ENCODE measurements at places on chromosomes 12 and 14.

GRCh38 chr12:112979041-112979680 is 842 bp downstream of the OAS2 start:
- DNase-seq = peak; percentile 26

DNA sequence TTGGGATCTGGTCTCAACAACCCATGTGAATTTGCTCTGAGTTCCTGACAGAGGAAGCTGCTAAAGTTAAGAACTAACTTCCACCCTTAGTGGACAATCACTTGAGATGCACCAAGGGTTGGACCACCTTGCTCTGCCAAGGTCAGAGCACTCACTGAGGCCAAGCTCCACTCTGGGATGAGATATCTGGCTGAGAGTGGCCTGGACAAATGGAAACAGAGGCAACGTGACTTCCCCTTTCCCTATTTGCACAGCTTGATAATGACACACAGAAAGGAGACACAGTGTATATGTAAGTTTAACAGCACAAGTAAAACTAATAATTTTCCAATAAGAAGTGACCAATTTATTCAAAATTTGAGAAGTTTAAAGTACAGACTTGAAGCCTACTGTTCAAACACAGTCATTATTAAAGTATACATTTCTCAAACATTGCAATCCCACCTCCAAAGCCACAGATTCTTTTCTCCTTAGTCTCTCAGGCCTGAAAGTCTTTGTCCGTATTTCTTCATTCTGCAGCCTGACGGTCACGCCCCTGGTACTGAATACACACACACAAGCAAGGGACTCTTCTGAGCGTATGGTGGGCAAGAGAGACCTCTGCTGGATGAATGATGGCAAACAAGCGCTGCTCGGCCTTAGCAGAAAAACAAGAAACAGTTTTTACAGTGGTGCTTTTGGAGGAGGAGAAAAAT is 28.6 kb downstream of the TMEM30B start:
- peak; percentile 48 for DNase-seq

- DNase-seq = no peak
These were observed 130.7 kb downstream of the ETNK1 start for GRCh38 chr12:22755629-22756028.

DNA sequence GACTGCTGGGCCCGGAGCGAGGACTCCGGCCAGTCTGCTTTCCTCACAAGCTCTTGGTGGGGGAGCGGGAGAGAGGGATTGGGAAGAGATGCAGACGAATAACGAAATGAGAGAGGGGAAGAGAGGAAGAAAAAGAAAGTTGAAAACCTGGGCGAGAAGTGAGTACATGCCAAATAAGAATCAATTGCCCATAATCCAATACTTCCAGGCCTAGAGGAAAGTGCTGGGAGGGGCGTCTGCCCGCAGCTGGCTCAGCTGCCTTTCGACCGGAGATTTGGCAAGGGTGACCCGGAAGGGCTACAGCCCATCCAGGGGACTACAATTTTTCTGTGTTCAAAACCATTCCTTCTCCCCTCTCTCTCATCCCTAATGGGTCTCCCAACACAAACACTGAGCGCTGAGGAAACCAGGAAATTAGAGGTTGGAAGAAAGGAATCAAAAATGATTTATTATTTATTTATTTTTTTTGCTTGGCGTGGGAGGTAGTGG is 4.9 kb downstream of the NKX2-1 start:
- DNase-seq = no peak

DNA sequence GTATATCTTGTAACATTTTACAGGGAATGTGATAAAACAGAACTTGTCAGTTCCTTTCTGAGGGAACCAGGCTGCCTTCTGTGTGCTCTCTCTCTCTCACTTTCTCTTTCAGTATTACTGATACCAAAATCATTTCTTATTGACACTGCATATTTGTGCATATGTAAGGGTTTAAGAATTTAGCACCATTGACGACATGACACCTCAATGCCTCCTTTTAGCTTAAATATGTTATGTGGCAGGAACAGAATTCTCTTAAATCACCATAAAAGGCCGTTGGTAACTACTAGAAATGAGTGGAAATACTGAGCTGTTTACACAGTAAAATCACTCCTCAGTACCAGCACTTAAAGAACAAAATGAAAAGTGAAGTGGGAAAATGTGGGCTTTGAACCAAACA is 457.7 kb upstream of the SYT1 start:
- DNase-seq = no peak

- DNase-seq = no peak
These were observed 15.6 kb downstream of the SETD1B start for GRCh38 chr12:121819212-121819949.

GRCh38 chr12:48796976-48797375 is 8.1 kb upstream of the ADCY6 start:
- DNase-seq = no peak

GRCh38 chr12:100345020-100345767 is 11.7 kb upstream of the SLC17A8 start:
- DNase-seq = no peak

GRCh38 chr12:48744251-48745008 is 27.9 kb upstream of the CCNT1 start:
- no peak for DNase-seq

- no peak for DNase-seq
These were observed 1.1 kb downstream of the TSPAN9 start for GRCh38 chr12:3078086-3078820.

GRCh38 chr12:123118497-123118896 is 32.4 kb downstream of the PITPNM2 start:
- DNase-seq = no peak

Measured in stimulated activated CD4-positive, alpha-beta T cell treated with anti-CD3 and anti-CD28 coated beads, Interleukin-12 subunit alpha, Interleukin-12 subunit beta, amount 100 ng/mL, for 24 hours (primary cell).